ENCODE measurements at places on chromosomes 4 and X.

GRCh38 chr4:107939307-107939706, 8.0 kb downstream of the CYP2U1 start:
- DNase-seq, result no peak

DNA sequence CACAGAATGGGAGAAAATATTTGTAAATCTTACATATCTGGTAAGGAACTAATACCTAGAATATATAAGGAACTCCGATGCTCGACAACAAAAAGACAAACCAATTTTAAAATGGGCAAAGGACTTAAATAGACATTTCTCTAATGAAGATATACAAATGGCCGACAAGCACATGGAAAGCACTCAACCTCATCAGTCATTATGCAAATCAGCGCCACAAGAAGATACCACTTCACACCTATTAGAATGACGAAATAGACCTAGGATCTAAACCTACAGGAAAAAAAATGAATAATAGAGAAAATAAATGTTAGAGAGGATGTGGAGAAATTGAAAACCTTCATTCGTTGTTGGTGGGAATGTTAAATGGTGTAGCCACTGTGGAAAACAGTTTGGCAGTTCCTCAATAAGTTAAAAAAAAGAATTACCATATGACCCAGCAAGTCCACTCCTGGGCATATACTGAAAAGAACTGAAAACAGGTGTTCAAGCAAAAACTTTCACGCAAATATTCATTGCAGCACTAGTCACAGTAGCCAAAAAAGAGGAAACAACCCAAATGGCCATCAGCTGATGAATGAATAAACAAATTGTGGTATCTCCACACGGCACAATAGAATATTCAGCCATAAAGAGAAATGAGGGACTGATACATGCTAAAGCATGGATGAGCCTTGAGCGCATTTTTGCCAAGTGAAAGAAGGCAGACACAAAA, 57.3 kb upstream of the WDR19 start:
- no peak for DNase-seq

DNA sequence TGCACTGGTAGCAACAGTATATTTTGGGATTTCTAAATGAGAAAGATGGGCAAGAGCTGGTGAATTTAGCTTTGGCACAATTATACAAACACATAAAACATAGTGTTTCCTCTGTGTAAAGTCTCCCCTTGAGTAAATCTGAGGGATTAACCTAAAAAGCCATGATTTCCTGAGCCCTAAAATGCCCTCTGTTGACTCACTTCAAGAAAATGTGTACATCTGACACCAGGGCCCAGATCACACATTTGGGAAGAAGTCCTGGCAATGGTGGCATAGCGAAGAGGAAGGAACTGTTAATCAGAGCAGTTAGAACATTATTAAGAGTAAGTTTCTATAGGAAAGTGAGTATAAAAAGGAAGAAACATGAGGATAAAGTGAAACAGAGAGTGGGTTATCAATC, 338.5 kb downstream of the SPOCK3 start:
- DNase-seq, result no peak

- no peak for DNase-seq
Observed at GRCh38 chr4:119550857-119551532, 77.6 kb downstream of the PDE5A start.
